CD4-positive, alpha-beta T cell treated with Interleukin-2 at 100 ng/mL for 4 hours (primary cell): ENCODE measurements at places on chromosomes 5 and 9.
A peak's percentile ranks its signal among the peaks of the same experiment; 100 is the strongest.

DNA sequence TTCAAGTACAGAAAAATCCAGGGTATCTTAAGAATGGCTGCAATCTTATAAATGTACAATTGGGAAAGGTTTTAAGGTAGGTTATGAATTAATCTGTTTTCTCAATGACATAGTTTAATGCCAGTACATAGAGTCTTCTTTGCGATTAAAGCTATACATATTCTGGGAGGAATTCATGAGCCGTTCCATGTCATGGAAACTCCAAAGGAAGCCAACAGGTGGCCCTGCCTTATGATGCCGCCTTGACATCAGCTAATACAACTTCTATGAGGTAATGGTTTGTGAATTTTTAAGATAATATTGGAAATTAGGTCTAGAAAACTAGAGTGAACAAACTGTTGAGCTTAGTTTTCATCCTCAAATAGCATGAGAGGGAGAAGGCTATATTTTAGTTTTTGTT, 713.4 kb downstream of the EFNA5 start:
- no peak for DNase-seq

DNA sequence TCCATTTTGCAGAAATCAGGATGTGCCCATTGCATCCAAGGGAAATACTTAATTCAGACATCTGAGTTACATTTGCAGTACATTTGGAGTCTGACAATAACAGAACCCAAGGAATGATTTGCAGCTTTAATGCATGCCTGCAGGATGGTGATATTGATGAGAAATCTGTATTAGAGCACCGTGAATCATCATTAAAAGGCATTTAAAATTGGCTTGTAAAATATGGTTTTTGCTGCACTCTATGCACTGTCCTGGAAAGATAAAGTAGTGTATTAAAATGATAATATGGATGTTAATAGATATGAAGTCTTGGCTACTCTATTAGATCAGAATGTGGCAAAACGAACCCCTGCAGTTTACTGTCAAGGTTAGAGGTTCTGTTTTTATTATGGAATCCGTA, 556.9 kb downstream of the MAT2B start:
- no peak for DNase-seq

DNA sequence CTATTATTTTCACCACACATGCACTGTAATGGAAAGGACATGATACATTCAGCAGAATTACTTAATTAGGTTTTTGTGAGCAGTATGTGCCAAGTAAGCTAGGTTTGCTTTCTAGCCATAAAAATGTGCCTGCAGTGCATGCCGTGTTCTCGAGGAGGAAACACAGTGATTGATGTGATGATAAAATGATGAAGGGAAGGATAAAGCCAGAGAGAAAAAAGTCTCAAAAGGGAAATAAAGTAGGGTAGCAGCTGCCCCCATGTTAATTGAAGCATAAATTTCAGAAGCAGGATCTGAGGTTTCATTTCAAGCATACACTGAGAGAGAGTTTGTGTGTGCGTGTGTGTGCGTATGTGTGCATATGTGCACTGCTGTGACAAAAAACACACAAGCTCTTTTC, 714.2 kb upstream of the C9orf72 start:
- no peak for DNase-seq

DNA sequence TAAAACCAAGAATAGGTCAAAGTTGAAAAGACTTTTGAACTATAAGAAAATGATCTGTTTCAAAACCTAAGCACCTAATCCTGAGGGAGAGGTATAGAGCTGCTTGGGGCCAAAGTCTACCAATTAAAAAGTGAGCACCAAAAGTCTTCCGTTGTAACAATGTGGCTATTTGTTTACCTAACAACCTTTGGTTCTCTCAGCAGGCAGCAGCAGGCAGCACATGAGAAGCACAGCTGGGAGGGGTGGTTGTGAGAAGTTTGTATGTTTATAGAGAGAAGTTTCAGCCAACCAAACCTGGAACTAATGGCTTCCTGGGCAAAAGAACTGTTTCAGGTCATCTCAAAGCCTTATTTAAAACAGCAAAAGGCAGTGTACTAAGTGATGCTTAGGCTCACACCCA, 59.8 kb upstream of the TBC1D9B start:
- DNase-seq: no peak

DNA sequence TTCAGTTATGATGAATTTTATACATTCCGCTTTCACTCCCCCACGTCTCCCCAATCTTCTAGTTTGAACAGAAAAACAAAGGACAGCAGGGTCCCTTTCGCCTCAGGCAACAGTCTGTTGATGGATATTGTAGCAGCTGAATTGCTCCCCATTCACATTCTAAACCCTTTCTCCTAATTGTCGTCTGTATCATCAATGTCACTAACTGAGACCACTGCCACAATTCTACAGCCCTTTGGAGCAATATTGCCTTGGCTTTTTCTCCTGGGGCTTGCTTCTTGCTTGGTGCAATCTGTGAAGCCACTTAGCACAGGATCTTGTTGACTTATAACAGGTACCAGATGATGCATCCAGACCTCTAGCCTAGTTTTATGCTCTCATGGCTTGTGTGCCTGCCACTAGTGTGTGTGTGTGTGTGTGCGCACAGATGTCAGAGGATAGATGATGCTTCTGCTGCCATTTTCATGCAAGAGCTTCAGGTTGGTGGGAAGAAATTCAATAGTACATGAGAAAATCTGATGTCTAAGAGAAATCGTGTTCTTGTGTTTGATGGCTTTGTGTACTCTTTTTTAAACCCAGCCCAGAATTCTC, 195.2 kb upstream of the ISL1 start:
- DNase-seq: no peak

GRCh38 chr5:28430565-28431178, 1392.3 kb upstream of the CDH9 start:
- no peak for DNase-seq

DNA sequence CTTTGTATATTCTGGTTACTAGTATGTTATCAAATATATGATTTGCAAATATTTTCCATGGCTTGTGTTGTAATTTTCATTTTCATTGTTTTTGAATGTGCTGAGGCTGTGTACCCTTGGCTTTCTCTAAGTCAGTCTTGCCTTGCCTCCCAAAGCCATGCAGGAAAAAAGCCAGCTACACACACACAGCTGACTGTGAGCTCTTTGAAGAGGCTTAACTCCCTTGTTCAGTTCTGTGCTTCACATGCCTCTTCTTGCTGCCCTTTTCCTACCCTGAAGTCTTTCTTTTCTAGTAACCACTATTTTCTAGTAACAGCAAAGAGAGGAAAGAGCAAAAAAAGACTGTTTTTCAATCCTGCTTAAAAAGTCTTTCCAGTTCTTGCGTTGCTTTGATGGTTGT, 53.9 kb downstream of the KCNN2 start:
- DNase-seq: no peak

DNA sequence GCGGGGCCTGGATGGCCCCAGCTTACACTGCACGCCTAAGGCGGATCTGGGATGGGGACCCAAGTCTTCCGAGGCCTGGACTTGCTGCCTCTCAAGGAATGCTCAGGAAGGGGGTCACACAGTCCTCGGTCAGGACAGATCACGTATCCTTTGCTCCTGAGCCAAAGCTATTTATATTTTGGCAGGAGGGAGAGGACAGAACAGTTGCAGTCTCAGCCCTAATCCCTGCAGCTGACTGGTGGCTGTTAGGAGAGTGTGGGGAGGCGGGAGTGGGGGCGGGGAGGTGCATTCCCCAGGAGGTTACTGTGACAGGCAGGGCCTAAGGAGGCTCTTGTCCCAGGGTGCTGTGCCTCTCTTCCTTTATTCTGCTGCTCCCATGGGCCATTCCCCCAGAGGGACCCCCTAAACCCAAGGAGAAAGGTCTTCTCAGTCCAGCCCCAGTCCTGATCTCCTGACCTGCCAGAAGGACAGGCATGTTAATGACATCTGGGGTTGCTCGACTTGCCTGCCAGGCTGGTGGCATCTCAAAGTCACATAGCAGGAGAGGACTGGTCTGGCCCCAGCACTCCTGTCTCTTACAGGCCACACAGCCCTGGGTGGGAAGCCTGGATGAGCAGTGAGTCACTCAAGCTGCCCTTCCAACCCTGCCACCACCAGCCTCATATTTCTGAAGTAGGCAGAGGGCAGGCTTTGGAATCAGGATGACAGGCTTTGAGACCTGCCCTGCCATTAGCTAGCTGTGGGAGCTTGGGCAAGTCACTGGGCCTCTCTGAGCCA, 51.9 kb downstream of the COL27A1 start:
- DNase-seq: no peak

DNA sequence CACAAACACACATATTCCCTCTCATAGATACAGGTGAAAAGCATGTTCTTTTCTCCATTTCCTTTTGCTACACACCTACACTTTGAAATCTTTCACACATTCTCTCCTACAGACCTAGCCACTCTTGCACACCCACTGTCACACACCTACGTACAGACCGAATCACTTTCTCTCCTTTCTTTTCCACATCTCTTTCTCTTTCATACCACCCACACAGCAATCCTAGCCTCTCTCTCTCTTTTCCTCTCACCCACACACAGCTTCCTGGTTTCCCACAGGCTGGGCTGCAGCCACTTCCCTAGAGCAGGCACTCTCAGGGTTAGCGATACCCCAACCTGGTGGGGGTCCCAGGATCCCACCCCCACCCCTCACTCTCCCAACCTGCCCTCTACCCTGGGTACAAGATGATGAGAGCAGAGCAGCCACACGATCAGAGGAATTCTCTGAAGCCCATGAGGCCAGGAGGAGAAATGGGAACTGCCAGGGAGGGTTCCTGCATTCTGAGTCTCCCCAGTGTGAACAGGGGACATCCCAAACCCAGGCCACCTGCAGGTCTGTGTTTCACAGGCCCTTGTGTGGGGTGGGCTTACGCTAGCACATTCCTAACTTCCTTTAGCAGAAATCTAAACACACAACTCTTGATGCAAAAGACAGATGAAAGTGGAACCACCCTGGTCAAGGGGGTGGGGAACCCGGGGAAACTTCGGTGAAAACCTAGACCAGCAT, 17.1 kb upstream of the SYNPO start:
- no peak for DNase-seq

- DNase-seq: no peak
These were observed 220.4 kb upstream of the IRX4 start for GRCh38 chr5:2102819-2103776.

DNA sequence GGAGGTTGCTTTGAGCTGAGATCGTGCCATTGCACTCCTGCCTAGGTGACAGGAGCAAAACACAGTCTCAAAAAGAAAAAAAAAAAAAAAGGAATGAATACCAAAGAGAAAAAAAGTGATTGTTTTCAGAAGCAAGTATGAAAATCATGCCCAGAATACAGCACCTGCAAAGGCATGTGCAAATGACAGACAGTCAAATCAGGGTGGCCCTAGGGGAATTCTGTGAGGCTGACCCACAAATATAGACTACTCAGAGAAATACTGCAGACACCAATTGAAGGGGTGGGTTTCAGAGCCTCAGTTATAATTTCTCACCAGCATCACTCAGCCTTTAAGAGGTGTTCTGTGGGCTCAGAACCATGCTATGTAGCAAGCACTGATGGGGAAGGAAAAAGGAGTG, 28.6 kb downstream of the DCAF12 start:
- DNase-seq: no peak

DNA sequence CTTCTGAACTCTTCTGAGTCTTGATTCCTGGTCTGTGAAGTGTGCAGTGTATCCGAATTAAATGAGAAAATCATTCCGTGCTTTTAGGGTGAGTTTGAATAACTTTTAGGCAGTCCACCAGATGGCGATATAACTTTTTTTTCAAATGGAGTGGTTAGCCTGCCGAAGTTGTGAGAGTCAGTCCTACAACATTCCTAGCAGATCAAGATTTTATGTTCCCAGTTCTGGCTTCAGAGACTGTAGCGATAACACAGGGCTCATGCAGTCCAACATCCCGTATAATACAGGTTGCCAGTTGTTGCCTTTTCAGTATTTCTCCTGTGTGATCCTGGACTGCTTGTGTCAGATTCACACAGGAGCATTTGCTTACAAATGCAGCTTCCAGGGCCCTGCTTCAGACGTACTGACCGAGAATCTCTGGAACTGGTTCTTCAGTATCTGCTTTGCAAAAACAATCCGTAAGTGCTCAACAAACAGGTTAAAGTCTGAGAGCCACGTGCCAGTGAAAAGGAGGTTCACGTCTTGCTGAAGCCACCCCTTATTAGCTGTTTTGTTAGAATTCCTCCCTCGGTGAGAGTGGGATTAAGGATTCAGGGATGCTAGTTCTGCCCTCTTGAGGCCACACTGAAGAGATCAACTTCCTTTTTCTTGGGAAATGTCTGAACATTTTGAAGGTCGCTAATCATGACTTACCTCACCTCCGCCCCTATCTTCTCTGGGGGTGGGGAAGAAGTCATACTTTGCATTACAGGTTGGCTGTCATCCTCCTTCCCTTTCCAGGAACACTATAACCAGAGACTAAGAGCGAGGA, 22.8 kb downstream of the SMIM3 start:
- DNase-seq: peak; percentile 67

DNA sequence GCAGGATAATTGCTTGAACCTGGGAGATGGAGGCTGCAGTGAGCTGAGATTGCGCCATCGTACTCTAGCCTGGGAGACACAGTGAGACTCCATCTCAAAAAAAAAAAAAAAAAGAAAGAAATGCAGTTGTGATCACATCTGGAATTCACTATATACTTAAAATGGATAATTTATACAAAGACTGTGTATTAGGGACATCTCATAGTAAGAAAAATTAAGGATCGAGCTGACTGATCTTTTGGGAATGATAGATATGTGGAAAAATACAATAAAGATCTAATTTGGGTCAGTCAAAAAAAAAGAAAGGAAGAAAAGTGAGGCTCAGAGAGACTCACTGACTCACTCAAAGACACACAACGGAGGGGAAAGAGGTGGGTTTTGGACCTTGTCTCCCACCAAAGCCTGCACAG, 73.2 kb upstream of the STXBP1 start:
- DNase-seq: no peak

DNA sequence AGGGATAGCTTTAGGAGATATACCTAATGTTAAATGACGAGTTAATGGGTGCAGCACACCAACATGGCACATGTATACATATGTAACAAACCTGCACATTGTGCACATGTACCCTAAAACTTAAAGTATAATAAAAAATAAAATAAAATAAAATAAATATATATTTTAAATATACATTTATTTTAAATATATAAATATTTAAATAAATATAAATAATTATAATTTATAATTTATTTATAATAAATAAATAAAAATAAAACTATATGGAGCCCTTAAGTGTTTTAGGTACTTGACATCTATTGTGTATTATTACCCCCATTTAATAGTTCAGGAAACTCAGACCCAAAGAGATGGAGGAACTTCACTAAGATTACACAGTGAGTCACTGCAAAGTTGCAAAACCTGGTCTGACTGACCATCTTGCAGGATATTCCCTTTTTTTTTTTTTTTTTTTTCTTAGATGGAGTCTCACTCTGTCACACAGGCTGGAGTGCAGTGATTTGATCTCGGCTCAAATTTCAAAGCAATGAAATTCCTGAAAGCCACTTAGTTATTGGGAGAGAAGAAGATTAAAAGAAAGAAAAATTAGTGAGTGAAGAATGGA, 5.8 kb upstream of the C5orf52 start:
- no peak for DNase-seq
